Stimulated activated CD8-positive, alpha-beta memory T cell treated with anti-CD3 and anti-CD28 coated beads, Interleukin-7, amount 100 ng/mL, for 1 hour (primary cell): ENCODE measurements at places on chromosomes 16 and 17.

DNA sequence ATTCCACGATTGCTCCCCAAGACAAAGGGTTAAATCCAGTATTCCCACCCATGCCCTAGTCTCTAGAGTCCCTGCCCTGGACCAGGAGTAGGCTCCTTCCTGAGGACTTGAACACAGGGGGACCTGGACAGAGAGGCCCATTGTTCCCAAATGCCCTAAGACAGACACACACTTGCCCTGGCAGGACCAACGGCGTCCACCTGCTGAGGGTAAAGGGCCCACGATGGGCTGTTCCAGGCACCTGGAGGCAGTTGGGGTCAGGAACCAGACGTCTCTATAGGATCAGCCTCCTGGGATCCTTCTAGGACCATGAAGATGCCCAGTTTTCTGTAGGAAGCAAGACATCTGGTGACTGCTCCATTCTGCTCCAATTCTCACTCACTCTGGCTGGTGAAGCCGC lies 39.3 kb downstream of the TNFRSF13B start:
- DNase-seq: no peak

DNA sequence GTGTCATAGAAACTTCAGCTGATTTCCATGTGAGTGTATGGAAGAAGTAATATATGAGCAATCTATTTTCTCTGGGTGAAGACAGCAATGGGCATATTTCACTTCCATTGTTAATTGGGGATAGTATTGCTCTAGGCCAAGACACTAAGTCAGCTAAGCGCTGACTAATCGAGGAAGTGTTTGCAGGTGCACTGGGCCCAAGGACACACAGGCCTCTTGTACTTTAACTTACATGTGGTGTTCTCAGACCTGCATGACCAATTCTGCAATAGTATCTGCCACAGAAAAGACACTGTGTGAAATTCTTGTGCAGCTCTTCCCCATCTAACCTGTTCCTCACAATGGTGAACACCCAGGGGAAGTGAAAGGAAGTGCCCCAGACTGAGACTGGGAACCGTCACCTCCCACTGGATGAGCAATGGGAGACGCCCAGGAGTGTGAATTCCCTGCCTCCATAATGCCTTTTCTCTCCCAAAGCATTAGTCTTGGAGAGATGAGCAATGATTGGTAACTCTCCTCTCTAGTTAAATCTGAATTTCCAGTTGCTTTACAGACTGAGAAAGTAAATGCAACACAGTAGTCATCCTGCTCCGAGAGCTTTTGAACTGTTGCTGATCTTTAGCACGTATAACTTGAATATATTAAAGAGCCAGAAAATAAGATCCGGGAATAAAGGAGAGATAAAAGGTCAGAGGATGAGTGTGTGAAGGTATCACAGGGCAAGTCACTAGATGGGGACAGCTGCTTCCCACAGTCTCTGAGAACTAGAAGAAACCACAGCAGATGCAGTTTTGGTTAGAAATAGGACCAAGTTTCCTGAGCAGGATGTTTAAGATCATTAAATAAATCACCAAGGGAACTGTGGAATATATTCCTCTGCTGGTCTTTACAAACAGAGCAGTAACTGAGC lies 82.6 kb downstream of the CDK5R1 start:
- no peak for DNase-seq

- no peak for DNase-seq
These were observed 225.3 kb upstream of the COX10 start for GRCh38 chr17:13843862-13844635.

DNA sequence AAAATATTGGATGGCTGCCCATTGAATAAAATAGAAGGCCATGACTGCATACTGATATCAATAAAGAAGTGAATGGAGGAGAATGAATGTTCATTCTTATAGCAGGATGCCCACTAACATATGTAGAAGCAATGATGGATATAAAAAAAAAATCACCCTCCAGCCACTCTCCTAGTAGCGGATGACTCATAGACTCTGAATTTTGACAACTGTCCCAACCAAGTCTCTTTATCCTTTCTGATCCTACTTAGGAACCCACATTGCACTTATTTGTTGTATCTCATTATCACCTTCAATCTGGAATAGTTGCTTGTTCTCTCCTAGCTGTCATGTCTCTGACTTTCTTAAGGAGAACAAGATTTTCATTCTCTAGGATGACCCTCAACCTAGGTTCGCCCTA lies 429.9 kb downstream of the HS3ST3B1 start:
- DNase-seq: no peak

- no peak for DNase-seq
These were observed 27.0 kb downstream of the CLUH start for GRCh38 chr17:2684549-2684948.
